ENCODE measurements at places on chromosomes 3 and 15.

DNA sequence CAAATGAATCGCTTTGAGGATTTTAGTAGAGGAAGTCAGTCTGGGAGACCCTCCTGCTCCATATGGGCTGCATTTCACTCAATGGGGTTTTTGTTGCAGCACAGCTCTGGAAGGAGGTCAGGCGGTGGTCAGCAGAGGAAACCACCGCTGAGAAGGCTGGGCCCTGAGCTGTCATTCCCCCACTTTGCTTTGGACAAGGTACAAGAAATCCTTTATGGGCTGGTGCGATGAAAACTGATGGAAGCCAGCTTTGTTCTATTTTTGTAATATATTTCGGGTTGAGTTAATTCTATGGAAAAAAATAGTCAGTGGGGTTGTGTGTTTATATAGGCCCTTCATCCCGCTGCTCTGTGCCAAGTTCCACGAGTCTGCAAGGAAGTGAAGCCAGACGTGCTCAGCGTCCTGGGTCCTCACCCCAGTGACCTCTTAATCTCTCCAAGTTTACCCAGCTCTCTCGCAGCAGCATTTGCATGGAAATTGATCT, 157.1 kb upstream of the TMC3 start:
- DNase-seq, result no peak

DNA sequence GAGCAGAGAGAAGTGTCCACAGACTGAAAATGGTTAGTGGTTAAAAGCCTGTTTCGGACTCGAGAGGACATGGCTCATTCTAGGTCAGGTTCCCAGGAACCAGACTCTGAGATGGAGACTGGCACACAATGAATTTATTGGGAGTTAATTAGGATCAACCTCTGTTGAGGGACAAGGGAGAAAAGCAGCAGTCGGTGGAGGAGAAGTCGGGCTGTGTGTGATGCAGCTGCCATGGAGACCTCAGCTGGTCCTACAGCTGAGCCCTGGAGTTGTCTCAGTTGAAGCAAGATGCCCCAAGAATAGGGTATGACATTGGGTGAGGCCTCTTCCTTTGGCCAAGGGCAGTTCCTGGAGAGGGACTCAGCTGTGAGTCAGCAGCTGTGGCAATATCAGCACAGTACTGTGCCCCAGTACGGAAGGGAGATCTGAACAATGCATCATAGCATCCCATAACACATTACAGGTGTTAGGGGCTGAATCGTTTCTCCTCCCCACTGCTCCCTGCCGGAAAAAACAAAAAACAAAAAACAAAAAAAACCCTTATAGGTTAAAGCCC, 105.4 kb downstream of the ABHD5 start:
- no peak for DNase-seq

DNA sequence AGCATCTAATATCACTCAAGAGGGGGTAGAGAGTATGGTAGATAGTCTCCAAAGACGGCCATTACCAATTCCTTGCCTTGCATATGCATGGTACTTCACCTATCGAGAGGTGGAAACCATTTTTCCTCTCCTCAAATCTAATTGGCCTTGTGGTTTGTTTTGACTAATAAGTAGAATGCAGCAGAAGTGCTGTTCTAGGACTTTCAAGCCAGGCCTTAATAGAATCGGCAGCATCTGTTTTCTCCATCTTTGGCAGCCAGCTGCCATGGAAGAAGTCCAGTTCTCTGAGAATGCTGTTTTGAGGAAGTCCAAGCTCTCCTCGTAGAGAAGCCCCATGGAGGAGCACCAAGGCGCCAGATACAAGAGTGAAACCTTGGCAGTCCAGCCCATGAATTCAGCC, 59.1 kb upstream of the RASGRP1 start:
- no peak for DNase-seq

GRCh38 chr3:63979093-63979885, 44.0 kb downstream of the PSMD6 start:
- DNase-seq, result no peak

DNA sequence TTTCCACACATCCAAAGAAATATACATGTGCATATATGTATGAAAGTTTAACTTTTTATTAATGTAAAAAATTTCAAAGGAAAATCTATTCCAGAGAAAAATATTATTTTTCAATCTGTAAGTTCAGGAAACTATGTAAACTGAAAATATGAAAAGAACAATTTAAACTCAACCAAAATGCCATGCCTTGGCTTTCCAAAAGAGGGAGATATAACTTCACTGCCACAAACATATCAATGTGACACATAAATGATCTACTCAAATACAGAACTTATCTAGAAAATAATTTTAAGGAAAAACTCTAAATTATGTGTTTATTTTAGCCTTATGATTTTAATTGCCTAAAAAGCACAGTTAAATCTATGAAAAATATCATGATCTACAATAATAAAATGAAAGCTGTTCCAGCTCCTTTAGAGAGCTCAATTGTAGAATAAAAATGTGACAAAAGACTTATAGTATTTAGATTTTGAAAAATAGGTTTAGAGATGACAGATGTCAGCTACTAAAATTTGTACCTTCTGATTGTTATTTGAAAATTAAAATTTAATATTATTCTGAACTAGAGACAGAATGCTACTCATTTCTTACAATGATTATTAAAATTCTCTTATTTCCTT, 94.8 kb downstream of the GBE1 start:
- no peak for DNase-seq

DNA sequence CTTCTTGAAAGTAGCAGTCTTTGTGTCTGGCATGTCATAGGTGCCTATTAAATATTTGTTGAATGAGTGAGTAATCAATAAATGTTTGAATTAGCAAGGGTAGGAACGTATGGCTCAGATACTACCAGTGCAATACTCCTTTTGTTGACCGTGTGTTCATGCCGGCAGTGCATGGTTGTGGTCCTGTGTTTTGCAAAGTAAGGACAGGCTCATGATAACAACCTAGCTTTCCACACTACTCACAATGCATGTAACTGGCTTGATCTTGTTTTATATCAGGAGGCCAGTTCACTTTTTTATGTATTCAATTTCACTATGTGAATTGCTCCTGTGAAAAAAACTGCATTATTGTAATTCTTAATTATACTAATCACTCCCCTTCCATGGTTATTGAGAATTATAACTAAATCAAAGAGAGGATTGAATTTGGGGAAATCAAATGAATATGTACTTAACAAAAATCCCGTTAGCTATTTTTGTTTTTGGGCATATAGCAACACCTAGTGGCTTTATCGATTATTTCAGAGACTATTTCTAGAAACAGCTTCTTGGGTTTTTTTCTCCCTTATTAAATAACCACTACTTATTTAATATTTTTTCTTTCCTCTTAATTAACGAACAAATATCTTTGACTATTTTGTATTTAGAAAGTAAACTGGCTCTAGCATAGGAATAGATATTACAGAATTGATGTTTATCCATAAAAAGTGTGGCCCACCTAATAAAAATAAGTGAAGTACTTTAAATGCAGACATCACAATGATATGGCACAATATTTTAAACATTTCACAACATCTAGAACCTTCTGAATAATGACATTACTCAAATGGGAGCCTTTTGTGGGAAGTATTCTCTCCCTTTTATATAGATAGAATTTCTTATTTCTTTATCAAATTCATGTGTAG, 218.5 kb downstream of the BBX start:
- no peak for DNase-seq

- DNase-seq, result no peak
Measured at GRCh38 chr15:85515212-85515611, 134.8 kb downstream of the AKAP13 start.

DNA sequence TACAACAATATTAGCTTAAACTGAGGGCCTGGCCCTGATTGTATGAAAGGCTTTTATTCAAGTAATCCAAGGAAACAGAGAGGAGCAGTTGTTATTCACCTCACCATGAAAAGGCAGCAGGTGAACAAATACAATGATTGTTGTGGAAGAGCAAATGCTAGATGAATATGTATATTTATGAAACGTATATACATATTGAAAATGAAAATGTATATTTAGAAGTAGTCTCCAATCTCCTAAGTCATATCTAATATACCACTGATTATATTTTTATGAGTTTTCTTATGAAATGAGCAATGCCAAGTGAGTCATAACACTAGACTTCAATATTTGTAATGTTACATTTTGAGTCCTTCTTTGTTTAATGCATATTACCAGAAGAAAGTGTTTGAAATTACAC, 116.2 kb upstream of the KCNMB2 start:
- no peak for DNase-seq

DNA sequence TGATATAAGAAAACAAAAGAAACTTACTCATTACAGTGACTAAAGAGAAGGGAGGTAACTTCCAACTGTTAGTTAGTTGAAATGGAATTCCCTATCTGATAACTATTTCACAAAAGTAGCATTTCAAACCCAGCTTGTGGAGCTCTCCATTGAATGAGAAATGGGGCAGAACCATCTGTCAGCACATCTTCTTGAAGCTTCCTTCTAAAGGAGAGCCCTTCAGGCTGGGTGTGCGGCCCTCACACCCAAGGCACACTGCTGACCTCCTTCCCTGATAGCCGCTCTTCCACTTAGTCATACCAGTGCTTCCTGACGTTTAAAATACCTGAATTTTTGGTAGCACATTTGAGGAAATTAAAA, 28.1 kb upstream of the VEPH1 start:
- DNase-seq, result no peak

GRCh38 chr3:190117981-190118380, 2.7 kb downstream of the P3H2 start:
- no peak for DNase-seq

DNA sequence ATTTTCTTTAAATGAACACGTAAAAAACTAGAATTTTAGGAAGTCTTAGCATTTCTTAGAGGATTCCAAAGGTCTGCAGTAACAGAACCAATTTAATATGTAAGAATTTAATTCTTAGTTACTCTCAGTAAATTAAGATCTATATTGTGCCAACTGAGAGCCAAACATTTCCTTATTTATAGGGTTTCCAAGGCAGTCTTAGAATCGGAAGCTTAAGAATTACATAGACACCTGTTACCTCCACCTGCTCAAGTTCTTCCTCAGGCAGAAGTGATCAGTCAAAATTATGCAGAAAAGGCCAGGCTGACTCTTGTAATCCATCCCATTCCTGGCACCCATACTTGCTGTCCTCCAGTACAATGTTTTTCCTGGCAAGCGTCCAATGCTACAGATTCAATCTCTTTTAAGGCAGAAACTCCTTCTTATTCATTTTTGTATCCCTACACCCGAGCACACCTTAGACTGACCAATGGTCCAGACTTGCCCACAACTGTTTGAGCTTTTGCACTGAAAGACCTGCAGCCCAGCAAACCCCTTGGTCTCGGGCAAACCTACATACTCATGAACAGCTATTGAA, 64.3 kb downstream of the NCEH1 start:
- DNase-seq, result no peak

GRCh38 chr3:170802164-170803151, 67.5 kb downstream of the RPL22L1 start:
- no peak for DNase-seq

DNA sequence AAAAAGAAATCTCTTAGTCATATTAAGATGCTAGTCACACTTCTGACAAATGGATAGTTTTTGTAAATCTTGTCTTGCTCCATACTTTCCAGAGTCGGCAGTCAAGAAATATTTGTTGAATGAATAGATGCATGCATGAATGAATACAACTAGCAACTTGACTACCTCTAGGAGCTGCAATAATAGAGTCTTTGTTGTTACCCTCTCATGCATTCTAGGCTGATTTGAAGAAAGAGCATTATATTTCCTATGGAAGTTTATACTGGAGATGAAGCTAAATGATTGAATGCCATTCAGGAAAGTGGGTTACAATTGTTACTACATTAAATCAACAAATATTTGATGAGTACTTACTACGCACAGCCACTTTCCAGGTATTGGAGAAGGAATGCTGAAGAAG, 18.1 kb upstream of the TRAT1 start:
- no peak for DNase-seq

DNA sequence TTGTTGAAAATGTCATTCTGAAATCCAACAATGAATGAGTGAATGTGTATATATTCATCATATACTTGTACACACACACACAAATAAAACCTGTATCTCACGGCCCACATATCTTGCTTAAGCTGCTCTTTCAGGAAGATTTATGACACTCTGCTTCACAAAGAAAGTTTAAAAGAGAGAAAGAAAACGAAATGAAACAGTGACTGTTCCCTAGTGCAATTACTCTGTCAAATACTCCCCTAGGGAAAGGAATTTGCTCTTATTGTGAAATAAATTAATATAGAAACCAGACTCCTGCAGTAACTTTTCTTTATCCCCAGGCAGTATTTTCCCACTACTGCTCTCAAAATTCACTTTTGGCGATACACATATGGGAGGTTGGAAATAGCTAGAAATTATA, 329.1 kb downstream of the VPS13C start:
- DNase-seq, result no peak

GRCh38 chr3:95424279-95424678, 1361.4 kb downstream of the NSUN3 start:
- DNase-seq, result no peak

DNA sequence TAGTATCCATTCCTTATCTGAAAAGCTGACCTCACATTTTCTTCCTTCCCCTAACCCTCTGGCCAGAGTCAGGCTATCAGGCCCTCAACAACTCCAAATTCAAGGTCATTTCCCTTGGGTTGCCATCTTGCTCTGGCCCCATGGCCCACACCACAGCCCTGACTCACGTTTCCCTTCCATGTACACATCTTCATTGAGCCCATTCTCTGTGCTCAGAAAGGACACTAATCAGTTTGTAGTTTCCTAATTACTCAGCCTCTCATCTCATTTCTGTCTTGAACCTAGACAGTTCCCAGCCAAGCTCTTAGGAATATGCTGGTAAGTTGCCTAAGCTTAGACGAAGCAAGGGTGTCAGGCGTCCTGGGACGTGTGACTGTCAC, 14.9 kb downstream of the TGM5 start:
- peak; percentile 35 for DNase-seq

- no peak for DNase-seq
Measured at GRCh38 chr15:88882785-88883184, 12.6 kb downstream of the HAPLN3 start.

GRCh38 chr3:151321526-151321925, 4.9 kb upstream of the GPR87 start:
- DNase-seq, result no peak

GRCh38 chr3:127164615-127165014, 28.3 kb upstream of the PRR23E start:
- DNase-seq, result no peak

DNA sequence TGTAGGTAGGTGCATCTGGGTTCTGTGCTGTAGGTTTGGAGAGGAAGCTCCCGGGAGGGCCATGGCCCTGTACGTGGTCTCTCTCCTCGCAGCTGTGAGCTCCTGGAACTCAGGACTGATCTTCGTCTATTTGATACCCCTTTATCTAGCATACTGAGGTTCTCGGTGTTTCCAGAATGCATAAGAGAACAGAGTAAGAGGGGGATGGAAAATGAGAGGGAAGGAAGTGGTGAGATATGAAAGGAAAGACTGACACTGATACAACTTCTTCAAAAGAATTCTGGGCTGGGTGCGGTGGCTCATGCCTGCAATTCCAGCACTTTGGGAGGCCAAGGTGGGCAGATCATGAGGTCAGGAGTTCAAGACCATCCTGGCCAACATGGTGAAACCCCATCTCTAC, 90.7 kb downstream of the CHRD start:
- DNase-seq, result peak; percentile 32

DNA sequence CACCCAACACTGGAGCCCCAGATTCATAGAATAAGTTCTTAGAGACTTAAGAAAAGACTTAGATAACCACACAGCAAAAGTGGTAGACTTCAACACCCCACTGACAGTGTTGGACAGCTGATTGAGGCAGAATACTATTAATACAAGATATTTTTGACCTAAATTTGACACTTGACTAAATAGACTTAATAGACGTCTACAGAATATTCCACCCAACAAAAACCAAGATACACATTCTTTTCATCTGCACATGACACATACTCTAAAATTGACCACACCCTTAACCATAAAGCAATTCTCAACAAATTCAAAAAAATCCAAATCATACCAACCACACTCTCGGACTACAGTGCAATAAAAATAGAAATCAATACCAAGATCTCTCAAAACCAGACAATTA, 179.8 kb upstream of the TPM1 start:
- no peak for DNase-seq

Measured in stimulated activated CD4-positive, alpha-beta T cell treated with anti-CD3 and anti-CD28 coated beads, Interleukin-15, amount 100 ng/mL, for 24 hours (primary cell).